ENCODE measurements at places on chromosomes 5 and 9.

- DNase-seq = no peak
These were observed 2.3 kb upstream of the PAX5 start for GRCh38 chr9:37036371-37036775.

- no peak for DNase-seq
These were observed 591.8 kb downstream of the PDE4D start for GRCh38 chr5:59301727-59302126.

GRCh38 chr5:148686660-148687059, 32.3 kb upstream of the HTR4 start:
- no peak for DNase-seq

DNA sequence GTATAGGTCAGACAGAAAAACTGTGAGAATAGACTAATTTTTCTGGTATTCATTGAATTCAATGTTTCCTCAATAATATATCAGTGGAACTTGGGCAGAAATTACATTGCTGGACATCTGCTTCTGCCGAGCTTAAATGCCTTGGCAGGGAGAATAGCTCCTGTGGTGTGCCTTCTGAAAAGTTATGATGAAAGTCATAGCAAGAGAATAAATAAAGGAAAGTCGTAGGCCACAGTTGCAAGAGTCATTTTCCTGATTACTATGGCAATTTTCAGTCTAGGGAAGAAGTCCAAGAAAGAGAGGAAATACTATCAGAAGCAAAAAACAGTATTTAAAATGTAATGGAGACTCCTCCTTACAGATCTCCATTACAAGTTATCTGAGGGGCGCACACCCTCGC, 1596.1 kb upstream of the WWC1 start:
- no peak for DNase-seq

DNA sequence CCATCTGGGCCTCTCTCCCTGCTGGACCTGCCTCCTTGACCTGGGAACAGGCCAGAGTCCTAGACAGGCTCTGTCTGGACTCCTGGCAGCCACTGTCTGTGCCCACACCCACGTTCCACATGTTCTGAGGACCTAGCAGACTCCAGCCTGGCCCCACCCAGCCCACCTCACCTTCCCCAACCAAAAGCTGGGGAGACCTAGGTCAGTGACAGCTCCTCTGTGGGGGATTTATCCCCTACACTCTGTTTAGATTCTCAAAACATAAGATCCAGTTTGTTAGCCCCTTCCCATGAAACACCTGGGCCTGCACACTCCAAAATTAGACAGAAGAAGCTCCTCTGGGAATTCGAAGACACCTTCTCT, 59.8 kb upstream of the ADAMTS2 start:
- DNase-seq = no peak

- no peak for DNase-seq
These were observed 23.0 kb upstream of the NR3C1 start for GRCh38 chr5:143426437-143426991.

DNA sequence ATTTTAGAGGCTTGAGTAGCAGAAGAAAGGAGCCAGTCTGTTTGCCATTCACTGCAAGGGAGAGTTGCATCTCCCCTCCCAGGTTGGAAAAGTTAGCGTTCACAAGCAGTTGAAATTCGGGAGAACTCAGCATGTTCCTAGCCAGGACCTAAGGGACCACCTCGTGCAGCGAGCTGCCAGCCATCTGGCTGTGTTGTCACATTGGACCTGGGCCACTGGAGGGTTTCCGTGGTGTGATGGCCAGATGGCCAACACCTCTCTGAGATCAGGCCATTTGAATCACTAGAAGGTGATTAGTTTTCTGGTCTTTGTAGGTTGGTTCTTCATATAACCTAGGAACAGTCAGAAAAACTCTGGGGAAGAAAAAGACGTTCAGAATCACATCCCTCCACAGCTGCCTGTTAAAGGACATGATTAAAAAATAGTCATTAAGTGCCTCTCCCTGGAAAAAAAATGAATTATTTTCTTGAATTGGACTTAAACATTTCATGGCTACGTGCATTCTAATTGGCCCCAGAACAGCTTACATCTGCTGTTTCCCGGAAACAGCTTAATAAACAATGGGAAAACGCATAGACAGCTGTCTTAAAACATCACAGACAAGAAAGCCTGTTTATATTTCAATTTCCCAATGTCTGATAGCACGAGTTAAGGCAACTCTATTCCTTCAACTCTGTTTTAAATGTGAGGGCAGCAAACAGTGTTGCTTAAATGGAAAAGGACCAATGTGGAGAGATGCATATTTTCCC, 303.9 kb downstream of the TENT4A start:
- no peak for DNase-seq

GRCh38 chr9:16282216-16282615, 588.3 kb downstream of the BNC2 start:
- DNase-seq = no peak

GRCh38 chr9:115046824-115047223, 71.1 kb downstream of the TNC start:
- DNase-seq = no peak

Measured in NCI-H2029 treated with DMSO at 0.1 percent for 48 hours (cell line).